Posterior cingulate gyrus (tissue), 11 donors: ENCODE measurements at places on chromosomes 11 and 22.

DNA sequence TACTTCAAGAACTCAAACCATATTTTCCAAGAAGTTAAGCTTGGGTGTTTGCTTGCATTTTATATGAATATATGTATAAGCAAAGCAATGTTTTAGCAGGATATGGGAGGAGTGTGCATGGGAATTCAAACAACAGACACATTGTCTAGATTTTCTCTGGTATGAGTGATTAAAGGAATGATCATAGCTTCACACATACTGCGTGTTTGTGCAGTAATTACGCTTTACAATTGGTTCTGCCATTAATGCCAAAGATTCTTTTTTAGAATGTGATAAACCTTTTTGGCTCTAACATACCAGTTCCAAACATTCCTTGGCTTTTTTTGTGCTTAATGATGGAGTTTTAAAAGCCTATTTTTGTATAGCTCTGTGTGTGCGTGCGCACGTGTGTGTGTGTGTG lies 54.0 kb downstream of the CCDC34 start:
- DNase-seq = no peak

GRCh38 chr22:44329179-44329796 lies 16.5 kb upstream of the SHISAL1 start:
- no peak for DNase-seq

GRCh38 chr11:43419460-43419859 lies 60.7 kb downstream of the TTC17 start:
- DNase-seq = no peak

GRCh38 chr11:66432597-66432996 lies 6.1 kb downstream of the MRPL11 start:
- DNase-seq = no peak

DNA sequence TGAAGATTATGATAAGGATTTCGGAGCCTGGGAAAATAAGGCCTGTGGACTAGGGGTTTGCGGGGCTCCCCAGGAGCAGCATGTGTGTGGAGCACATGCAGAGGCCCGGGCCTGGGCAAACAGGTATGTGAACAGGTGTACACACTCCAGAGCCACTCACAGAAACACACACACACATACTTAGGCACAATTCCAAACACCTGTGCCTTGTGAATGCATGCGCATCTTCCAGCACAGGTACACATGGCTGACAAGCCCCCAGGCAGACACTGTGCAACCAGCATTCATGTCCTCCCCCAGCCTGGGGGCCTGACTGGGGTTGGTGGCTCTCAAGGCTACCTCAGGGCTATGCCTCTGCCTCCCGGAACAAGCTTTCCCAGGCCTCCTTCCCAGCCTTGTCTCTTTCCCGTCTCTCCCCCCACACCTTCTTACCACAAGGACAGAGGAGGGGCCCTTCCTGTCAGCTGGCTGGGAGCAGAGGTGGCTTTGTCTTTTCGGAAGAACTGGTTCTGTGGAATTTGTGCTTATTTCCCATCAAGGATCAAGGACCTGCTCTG lies 2.6 kb upstream of the P2RY6 start:
- no peak for DNase-seq

DNA sequence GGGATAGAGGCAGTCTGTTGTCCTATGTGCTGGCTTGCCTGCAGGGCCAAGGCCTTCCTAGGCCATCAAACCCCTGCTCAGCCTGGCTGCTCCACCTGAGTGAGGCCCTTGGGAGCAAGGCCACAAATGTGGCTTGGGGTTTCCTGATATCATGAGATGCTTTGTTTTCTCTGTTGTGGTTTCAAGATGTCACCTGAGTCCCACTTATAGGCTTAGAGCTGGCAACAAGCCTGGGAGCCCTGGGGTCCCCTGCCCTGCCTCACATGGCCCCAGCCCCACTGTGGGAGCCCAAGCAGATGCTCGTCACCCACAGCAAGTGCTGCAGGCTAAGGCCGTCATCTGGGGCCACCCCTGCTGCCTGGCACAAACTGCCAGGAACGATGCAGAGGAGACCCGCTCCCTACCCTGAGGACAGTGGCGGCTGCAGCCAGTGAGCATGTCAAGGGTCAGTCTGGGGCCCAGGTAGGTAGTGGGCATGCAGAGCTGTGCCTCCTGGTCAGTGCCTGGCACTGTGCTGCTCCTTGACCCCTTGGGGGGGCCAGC lies 75.4 kb upstream of the KCNQ1OT1 start:
- DNase-seq = peak; percentile 46

GRCh38 chr11:74453373-74453975 lies 13.9 kb downstream of the KCNE3 start:
- DNase-seq = no peak

DNA sequence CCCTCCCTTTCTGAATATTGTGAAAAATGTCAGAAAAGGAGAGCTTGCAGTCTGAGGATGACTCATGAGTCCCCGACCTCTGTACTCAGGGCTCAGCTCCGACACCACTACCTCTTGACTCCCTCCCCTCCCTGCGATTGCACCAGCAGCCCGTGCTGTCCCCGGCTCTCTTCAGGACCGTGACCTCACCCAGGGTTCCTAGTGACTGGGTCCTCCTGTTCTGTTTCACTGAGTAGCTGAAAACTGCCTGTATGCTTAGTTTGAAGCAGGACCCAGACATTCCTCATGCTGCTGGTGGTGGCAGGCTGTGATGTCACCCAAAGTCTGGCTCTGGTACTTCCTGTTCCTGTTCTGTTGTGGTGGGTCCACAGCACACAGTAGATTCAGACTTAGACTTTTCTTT lies 11.7 kb downstream of the PHRF1 start:
- DNase-seq = no peak

DNA sequence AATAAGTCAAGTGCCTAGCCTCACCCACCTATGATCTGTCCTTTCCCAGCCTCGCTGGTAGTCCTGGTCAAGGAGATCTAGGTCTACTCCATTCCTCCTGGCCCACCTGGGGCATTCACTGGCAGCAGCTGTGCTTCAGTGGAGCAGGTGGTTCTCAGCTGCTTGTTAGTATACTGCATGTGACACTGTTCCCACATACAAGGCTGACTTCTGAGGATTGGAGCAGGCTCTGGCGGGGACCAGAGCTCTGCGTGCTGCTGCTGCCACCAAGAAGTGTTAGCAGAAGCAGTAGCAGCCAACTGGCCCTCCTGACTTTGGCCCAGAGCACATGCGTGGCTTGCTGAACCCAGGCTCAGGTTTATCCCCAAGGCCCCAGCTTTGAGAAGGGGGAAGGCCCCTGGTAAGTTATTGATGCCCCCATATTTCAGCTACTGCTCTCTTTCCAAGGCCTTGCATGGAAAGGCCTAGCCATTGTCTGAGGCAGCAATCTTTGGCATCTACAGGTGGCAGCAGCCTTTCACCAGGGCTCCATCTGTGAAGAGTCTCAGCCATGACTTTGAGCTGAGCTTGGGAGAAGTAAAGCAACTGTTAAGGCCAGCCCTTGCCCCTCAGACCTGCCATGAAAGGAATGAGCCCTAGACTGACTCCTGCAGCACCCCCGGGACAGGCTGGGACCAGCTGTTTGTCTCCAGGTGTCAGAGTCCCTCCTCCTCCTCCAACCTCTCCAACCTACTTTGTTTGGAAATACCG lies 26.5 kb downstream of the ARHGAP1 start:
- DNase-seq = no peak

GRCh38 chr11:87039371-87039770 lies 1.6 kb downstream of the TMEM135 start:
- DNase-seq = no peak

GRCh38 chr11:45048870-45049691 lies 97.4 kb upstream of the PRDM11 start:
- DNase-seq = no peak

DNA sequence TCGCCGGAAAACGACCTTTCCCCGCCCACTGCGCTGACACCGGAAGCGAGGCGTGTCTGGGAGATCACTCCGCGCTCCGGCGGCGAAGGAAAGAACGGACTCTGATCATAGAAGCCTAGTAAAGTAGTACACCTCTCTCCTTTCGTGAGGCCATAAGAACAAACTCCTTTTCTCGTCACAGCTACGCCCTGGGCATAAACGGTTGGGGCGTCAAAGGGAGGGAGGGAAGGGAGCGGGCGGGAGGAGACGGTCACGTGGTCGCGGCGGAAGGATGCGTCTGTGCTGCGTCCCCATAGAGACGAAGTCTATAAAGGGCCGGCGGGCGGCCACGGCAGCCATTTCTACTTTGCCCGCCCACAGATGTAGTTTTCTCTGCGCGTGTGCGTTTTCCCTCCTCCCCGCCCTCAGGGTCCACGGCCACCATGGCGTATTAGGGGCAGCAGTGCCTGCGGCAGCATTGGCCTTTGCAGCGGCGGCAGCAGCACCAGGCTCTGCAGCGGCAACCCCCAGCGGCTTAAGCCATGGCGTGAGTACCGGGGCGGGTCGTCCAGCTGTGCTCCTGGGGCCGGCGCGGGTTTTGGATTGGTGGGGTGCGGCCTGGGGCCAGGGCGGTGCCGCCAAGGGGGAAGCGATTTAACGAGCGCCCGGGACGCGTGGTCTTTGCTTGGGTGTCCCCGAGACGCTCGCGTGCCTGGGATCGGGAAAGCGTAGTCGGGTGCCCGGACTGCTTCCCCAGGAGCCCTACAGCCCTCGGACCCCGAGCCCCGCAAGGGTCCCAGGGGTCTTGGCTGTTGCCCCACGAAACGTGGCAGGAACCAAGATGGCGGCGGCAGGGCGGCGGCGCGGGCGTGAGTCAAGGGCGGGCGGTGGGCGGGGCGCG lies at the start of gene ATF4:
Gene ATF4, plus strand, starts transcription at position 337 of the 880 bp plus-strand sequence. CDS start 884 bp downstream, outside the sequence.
- peak; percentile 98 for DNase-seq

GRCh38 chr22:19981171-19981960 lies 35.3 kb downstream of the ARVCF start:
- no peak for DNase-seq

- no peak for DNase-seq
These were observed 101.9 kb downstream of the WT1 start for GRCh38 chr11:32333320-32333991.

DNA sequence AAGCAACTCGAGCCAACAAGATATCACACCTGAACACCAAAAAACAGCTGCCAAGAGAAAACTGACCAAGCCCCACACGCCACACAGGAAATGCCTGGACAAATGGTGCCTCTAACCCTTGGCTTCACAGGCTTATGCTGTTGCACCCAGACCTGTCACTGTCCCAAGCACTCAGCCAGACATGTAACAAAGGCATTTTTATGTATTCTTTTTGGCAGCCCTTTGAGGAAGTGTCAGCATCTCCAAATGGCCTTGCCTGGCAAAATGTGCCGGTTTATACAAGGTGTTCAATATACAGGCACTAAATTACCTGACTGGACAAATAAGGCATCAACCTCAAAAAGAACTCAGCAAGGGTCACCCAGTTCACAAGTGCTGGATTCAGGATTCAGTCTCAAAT lies 6.1 kb downstream of the HDHD5 start:
- no peak for DNase-seq

DNA sequence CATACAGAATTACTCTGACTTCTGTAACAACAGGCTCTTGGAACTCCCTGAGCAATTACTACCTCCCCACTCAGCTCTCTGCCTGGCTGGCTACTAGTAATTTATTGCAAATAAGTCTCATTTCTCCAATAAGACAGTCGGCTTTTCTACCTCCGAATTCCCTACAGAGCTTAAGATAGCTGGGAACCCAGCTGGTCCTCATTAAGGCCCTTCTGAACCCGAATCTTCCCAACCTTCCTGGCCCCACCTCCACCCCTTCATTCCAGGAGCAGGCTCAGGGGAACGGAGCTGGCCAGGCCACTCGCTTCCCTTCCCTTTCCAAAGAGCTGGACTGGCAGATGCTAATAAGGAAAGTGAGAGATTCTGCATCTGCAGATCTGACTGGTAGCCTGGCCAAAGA lies 21.6 kb downstream of the TMPRSS5 start:
- no peak for DNase-seq

DNA sequence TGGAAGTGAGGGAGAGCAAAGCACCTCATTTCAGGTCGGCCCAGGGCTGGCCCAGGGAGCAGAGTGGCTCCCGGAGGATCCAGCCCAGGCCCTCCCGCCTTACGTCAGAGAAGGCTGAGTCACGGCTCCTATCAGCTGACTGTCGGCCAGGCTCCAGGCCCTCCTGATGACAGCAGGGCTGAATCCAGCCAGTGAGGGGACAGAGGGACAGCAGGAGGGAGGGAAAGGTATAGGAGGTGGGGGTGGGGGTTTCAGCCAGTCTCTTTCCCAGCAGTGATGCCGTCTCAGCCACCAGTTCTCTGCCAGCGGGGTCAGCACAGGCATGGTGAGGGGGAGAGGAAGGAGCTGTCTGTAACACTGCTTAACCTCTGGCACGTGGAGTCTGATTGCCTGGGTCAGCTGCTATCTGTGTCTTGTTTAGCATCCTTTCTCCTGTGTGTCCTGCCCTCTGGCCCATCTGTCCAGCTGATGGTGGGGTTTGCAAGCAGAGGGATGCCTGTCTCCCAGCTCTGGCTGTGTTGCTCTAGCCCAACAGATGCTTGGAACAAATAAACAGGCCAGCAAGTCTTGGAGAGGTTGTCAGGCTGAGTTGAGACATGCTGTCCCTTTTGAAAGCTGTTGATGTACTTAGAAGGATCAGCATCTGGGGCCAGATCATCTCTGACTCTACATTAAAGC lies 74.0 kb downstream of the ADAMTS15 start:
- DNase-seq = peak; percentile 61

- no peak for DNase-seq
These were observed 40.4 kb downstream of the RCN1 start for GRCh38 chr11:32131321-32131720.

- no peak for DNase-seq
These were observed 843.4 kb downstream of the TBC1D22A start for GRCh38 chr22:47605886-47606285.

- DNase-seq = no peak
These were observed 493.8 kb downstream of the NTM start for GRCh38 chr11:131864228-131864627.

DNA sequence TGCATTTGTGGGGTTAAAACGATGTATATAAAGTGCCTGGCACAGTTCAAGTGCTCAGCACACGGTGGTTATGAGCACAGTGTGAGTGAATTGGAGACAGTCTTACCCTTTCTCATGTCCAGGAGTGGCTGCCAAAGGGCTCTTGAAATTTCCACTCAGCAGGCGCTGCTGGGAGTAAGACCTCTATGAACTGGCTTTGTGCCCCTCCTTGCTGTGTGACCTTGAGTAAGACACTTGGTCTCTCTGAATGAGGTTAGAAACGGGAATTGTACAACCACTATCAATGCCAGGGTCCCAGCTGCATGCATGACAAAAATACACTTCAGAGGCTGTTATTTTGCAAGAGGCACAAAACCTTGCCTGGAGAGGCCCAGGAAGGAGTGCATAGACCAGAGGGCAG lies 86.6 kb downstream of the TSPAN18 start:
- DNase-seq = no peak
